GM10248 (cell line): ENCODE measurements at places on chromosomes 7 and 10.
A peak's percentile ranks its signal among the peaks of the same experiment; 100 is the strongest.

DNA sequence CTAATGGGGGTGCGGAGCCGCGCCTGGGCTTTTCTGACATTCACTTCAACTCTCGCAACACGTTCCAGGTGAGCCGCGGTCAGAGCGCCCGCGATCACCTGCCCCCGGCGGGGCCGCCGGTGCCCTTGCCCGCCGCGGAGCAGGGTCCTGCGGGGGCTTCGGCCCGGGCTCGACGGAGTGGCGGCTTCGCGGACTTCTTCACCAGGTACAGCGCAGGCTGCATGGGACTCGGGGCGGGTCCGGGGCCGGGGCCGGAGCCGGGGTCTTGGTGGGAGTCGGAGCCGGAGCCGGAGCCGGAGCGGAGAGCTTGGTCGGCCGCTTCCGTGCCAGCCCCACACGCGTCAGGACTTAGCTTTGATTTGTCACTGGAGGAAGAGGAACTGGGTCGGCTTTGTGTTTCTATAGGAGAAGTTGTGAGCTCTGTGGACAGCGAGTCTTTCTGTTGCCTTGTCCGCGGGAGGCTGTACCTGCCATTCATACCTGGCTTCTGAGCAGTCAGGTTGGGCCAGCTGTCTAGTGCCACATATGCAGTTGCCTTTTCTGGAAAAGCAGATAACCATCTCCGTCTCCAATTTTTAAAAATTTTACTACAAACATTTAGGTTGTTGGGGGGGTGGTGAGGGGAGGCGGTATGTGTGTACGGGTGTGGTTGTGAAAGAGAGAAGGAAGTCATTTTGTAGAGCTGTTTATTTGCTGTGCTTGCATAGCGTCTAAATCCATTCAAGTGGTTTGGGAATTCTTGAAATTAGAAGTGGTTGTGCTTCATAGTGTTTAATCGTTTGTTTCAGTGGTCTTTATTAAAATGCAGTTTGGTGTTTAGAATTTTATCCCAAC lies 1.3 kb downstream of the TBC1D12 start:
- DNase-seq = peak; percentile 79

DNA sequence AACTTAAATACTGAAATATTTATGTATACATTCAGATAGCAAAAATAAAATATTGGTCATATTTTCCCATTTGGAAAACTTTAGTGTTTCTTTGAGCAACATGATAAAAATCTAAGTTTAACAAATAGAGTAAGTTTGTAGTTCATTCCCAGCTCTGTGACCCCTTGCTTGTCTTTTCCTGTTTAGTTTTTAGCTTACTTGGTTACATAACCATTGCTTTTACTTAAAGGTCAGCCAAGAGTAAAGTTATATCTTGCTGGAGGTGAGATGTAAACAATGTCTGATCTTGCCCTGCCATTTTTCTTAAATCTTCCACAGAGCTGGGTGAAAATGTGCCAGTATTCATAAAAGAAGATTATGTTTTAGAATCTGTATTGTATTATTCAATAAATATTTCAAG lies 46.7 kb upstream of the MDFIC start:
- DNase-seq = no peak

DNA sequence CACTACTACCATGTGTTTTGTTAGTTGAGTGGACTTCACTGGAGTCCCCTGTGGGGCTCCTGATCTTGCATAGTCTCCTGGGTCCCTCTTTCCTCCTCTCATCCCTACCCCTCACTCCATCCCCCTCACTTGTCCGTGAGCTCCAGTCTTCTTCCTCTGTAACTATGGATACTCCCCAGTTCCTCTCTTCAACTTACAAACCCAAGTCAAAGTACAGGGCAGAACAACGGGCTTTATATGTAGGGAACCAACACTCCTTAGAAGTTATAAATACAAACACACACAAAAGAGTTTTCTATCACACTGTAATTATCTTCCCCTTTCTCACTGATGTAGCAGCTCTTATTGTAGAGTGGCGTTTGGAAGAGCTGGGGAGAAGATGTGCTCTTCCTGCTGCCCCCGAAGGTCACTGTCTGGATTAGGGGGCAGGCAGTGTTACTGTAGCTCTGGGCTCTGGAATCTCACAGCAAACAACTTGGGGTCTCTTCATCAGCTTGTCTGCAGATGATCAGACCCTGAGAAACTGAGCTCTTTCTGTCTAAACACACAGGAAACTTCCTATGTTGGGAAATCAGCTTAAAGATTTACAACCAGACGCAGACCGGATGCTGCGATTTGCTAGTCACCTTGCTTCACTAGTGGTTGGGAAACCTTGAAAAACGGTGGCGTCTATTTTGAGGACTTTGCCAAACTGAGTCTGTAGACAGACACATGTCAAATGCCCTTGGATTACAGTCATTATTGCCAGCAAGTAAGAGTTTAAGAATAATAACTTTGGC lies 13.6 kb downstream of the SNX10 start:
- no peak for DNase-seq

- no peak for DNase-seq
Measured at GRCh38 chr7:5425507-5426225, 2.0 kb upstream of the TNRC18 start.

- no peak for DNase-seq
Measured at GRCh38 chr10:96834120-96834519, 2.0 kb downstream of the LCOR start.

DNA sequence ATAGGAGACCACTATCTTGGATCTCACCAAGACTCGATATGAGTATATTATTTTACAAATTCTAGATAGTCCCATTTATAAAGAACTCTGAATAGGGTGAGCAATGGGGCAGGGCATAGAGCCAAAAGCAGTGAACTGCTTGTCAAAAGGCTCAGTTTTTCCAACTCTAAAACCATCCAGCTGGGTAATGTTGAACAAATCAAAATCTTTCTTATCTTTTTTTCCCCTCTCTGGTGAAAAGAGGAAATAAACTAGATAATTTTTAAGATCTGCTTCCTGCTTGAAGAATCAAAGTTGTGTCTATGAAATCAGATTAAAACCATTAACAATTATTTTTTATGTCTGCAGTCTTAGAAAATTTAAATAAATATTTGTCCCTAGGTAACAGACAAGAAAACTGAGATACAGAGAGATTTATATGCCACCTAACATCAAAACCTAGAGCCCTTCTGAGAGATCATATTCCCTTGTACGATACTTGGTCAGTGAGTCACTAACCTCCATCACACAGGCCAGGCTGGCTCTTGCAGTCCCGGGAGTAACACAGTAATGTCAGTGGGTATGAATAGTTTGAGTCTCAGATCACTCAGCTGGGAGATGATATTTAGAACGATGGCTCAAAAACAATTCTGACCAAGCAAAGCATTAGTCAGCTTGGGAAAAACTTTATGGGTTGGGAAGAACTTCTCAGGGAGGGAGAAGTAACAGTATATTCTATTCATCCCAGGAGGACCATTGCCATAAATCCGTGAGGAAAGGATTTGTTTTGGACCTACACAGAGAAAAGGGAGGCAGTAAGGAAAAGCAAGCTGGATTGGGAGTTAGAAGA lies 178.8 kb downstream of the REEP3 start:
- DNase-seq = no peak

- no peak for DNase-seq
Measured at GRCh38 chr7:137298464-137298794, 45.1 kb downstream of the PTN start.

- no peak for DNase-seq
Measured at GRCh38 chr10:106487726-106488125, 676.8 kb downstream of the SORCS1 start.

GRCh38 chr7:153522261-153522660 lies 529.9 kb upstream of the DPP6 start:
- DNase-seq = no peak

DNA sequence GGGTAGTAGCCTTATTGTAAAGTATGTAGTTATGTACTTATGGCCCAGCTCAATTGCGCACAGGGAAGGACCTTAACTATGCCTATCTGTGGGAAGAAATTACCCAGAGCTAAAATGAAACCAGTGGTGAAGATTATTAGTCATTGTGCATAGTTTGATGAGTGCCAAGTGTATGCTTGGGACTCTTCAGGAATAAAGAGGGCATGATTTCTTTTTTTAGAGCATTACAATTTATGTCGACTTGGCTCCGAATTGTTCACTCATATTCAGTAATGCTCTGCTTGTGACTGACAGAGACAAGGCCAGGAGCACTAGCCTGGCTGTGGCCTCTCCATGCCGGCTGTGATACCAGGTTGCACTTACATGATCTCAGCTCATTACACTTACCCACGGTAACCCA lies 269.5 kb downstream of the TRIL start:
- no peak for DNase-seq

DNA sequence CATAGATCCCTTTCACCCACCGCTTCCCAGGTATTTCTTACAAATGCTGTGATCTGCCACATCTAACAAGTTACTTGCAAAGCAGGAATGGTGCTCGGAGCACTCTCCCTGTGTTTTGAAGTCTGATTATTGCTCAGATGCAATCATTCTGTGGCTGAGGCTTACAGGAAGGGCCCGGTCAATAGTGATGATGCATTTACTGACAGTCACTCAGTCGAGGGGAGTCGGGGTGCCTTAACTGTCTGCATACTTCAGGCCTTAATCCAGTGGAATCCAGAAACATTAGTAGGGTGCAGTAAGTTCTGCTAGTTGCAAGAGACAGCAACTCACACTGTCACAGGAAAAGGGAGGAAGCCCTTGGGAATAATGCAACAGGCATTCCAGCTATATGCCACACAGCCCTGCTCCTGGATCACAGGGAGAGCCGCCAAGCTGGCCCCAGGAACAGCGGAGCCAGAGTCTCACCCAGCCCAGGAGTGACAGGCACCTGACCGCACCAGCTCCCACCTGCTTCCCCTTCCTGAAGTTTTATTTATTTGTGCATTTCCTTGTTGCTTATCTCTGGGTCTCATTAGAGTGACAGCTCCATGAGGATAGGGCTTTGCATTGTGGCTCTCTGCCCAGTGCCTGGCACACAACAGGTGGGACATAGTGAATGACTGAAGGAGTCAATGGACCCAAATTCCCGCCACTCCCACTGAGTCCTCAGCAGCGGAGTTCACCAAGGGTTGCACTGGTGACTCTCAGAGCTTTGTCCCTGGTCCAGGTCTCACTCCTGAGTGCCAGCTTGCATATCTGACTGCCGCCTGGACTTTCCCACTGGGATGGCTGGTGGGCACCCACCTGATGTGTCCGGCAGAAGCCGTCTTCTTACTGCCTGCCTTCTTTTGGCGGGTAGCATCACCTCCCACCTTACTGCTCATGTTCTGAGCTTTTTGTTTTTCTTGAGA lies 212.5 kb upstream of the SH2B2 start:
- DNase-seq = no peak
